ENCODE measurements at places on chromosomes 1 and 21. TPM values are rescaled to one million over a fixed set of nuclear protein-coding genes. Genes with fewer than 3 reads are reported as not detected.

DNA sequence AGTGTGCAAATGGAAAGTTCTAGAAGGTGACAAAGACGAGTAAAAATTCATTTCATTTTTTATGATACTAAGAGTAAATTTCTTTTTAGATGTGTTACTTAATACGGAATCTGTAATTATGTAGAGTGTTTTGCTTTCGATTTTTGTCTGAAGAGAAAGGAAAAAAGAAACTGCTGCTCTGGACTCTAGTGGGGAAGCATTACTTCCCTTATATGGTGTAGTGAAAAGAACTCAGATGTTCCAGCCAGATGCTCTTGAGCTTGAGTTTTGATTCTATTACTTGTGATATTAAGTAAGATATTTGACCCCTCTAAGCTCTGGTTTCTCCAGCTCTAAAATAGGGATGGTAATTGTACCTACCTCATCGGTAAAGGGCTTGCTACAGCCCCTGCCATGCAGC lies 12.2 kb upstream of the GPR161 start:
- ATAC-seq: peak; percentile 28

DNA sequence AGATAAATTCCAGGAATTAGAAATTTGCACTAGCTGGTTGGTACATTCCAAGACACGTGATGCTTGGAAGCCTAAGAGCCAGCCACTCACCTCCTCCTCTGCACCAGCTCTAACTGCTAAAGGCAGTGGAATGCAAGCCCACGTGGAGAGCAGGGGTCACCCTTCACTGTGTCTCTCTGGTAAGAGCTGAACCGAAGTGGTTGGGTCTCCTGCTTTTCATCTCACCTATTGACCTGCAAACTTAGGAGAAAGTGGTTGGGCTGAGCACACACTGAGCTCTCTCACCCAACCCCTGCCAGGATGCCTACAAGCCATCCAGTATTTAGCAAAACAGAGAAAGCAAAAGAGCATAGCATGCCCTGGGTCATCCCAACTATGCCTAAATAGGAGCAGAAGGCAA lies 19.3 kb downstream of the HAO2 start:
- no peak for ATAC-seq

GRCh38 chr1:204331847-204332487 lies 27.8 kb downstream of the PLEKHA6 start:
- no peak for ATAC-seq

DNA sequence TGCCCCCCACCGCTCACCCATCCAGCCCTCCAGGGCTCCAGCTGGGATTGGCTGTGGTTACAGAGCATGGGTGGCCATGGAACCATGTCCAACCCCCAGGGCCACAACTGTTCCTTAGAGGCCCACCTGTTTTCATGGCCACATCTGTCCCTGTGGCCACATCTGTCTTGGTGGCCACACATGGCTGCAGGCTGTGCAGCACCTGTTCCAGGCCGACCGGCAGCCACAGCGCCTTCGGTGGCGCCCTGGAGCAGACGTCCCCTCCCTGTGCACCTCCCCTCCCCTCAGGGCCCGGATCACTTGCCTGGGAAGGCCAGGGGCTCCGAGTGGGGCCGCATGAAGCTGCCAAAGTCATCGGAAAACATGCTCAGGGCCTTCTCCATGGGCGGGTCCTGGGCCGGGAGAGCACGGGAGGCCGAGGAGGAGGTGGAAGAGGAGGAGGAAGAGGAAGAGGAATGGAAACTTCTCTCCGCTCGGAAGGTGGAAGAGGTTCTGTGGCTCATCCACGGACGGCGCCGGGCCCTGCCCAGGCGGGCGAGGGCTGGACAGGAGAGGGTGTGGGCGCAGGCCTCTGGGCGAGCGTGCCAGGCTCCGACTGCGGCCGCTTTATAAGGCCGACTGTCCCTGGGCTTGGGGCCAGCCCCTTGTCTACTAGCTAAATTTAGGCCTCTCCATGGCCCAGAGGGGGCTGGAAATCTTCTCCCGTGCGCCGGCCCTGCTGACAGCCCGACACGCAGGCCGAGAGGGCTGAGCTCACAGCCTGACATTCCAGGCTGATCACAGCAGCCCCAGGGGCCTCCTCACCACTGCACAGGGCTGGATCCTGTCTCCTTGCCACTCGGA lies at the start of gene HSPB7:
TSS of gene HSPB7 (minus strand) at position 583 of the 843 bp plus-strand sequence. CDS start at position 503, 80 bp downstream.
- no peak for ATAC-seq

DNA sequence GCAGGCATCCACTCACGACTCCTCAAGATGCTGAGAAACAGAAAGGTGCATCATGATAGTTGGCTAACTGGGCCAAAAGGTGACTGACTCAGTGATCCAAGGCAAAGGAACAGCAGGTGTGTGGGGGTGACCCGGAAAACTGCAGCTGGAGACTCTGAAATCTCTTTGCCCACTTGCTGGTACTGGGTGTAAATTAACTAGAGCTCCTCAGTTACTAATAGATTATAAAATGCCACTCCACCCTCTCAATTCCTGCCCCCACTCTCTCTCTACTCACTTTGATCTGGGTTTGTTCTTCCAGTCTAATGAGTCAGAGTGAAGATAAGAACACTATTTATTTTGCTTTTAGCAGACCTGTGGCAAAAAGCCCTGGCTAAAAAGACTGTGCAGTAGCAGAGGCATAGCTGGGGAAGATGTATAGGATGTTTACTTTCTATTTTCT lies 7.2 kb upstream of the PIGC start:
- ATAC-seq: peak; percentile 78

DNA sequence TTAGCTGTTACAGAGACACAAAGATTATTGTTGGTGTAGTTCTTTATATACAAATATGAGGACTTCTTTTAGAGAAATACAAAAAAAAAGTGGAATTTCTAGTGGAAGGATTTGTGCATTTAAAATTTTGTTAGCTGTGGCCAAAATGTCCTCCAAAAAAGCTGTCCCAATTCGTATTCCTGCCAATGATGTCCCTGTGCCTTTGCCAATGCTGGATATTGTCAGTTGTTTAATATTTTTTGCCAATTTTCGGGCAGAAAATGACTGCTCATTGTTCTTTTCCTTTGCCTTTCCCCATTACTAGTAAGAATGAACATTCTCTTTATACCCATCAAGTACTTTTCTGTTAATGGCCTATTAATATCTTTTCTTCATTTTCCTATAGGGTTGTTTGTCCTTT lies 110.0 kb upstream of the HOOK1 start:
- ATAC-seq: no peak

DNA sequence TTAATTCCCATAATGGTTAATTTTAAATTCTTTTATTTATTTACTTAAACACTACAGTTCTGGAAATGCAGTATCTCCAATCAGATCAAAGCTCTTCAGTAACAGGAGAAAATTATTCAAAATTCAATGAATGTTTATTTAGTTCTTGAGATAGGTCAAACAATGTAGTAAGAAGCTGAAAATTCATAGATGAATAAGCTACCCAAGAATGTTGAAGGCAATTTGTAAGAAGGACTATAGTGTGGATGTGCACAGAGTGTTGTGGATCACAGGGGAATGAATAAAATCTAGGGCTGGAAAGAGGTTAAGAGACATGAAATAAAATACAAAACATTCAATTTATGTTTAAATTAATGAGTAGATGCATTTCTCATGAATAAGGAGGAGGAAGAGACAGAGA lies 72.0 kb downstream of the OLFM3 start:
- ATAC-seq: no peak

DNA sequence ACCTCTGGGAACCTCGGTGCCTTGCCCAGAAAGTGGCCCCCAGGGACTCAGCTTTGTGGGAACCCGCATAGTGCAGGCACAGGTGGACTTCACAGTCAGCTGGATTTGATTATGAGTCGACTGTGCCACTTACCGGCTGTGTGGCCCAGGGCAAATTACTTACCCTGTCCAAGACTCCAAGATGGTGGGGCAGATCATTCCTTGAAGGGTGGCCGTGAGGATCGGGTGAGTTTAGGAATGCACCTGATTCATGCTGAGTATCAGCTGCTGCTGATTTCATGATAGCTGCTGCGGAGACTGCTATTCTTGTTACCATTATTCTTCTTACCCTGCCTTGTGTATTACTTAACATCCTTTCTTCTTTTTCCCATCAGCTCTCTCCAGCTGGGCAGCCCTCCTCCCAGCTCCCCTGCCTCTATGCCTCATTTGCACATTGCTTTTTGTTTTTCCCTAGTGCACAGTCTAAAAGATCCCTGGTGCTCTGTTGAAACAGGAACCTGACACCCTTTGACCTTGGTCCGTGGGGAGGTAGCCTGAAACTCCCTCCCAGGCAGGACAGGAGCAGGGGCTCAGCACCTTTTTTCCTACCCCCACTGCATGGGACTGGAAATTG lies 40.5 kb upstream of the FHAD1 start:
- ATAC-seq: no peak

DNA sequence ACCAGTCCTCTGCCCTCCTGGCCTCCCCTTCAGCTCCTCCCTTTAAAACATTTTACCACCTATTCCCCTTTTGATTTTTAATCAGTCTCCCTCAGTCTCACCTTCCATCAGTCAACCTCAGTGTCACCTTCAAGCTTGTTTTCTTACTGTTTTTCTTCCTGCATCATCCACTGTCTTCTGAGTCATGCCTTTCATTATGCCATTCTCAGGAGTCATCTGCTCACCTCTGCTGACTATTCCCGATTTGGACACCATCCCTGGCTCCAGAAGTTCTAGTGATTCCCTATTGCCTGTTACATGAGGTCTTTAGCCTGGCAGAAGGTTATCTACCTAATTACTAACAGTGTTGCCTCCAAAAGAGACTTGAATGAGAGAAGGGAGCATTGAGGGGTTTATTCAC lies 23.9 kb downstream of the NFASC start:
- no peak for ATAC-seq

GRCh38 chr21:45551316-45551715 lies 9.1 kb upstream of the SLC19A1 start:
- ATAC-seq: peak; percentile 80

GRCh38 chr1:24319312-24319863 lies at the start of gene GRHL3:
GRHL3 (plus strand) TSS chr1:24319357; CDS start chr1:24319552, 195 bp downstream.
- no peak for ATAC-seq

- peak; percentile 81 for ATAC-seq
Observed at GRCh38 chr1:247407180-247407616, 8.8 kb upstream of the NLRP3 start.

GRCh38 chr21:16004086-16004485 lies 274.3 kb downstream of the USP25 start:
- ATAC-seq: no peak

DNA sequence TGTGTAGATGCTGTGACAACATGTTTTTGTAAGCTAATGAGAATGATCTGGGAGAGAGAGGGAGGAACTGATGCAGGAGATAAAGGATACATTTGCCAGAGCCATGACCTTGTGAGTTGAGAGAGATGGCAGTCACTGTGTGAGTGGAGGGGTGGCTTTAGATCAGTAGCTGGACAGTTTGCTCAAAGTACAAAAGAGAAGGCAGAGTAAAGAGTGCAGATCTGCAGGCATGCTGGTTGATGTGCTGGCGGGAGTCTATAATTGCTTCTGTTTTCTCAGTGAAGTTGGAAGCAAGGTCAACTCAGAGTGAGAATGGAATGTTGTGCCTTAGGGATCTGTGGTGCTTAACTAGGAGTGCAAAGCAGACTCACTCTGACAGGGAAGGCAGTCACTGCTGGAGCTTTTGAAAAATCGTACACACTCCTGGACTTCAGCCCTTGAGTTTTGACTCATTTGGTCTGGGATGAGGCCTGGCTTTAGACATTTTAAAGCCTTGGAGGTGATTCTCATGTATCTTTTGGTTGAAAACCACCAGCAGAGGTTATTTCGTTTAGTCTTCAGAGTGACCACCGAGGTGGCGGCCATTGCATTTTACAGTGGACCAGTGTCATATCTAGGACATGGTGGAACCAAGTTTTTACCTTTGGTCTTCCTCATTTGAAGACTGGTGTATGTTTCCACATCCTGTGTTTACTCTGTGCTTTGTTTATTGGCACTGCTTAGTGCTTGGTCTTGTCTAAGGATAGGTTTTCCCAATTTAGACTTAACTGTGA lies 49.6 kb downstream of the MTR start:
- no peak for ATAC-seq

- ATAC-seq: no peak
Observed at GRCh38 chr21:44913425-44914175, 7.1 kb downstream of the ITGB2 start.

DNA sequence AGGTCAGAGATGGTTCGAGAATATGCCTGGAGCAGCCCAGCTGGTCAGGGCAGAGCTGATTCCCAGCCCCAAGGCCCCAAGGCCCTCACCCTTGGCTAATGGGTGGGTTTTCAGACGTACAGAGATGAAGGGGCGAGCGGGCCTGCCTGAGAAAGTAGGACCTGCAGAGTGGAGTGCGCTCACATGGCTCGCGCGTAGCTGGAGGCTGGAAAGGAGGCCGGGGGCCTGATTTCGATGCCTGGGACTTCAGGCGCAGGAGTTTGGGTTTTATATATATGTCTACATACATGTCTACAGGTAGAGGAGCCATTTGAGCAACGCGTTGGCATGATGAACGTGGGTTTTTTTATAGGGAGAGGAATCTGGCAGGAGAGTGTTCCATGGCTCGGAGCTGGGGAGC lies 8.9 kb downstream of the COQ8A start:
- ATAC-seq: no peak

GRCh38 chr21:35779690-35780570 lies 280.4 kb downstream of the SETD4 start:
- no peak for ATAC-seq

DNA sequence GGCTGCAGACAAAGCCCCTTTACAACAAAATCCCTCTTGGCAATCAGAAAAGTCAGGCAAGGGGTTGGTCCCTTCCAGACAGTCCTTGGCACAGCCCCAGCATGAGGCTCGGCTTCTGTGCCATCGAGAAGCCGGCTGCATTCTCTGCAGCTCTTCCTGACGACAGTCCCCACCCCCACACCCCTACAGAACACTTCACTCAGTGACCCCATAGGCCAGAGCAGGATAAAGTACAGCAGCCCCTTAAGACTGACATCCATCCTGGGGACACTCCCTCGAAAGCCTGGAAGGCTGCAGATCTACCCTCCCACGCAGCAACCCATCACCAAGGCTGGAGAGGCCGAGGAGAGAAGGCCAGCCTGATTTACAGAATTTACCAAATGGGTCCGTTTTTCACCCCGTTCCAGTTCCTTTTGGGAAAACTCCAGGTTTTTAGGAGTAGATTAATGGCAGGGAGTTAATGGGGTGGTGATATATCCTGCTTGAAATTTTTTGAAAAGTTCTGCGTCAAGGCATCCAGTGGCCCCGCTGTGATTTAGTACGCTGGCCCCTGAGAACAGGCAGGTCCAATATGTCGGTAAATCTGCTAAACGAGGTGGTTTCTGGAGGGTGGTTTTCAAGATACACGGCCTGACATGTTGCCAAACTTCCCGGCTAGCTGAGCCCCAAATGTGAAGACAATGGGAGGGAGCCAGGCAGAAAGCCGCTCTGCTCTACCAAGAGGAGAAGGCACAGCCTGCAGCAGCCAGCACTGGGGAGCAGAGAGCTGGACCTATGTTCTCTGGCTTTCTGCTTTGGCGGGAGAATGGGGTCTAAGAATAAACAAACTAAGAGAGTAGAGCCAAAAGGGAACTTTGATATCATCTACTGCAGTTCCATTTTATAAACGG lies 81.7 kb downstream of the SSBP3 start:
- no peak for ATAC-seq

DNA sequence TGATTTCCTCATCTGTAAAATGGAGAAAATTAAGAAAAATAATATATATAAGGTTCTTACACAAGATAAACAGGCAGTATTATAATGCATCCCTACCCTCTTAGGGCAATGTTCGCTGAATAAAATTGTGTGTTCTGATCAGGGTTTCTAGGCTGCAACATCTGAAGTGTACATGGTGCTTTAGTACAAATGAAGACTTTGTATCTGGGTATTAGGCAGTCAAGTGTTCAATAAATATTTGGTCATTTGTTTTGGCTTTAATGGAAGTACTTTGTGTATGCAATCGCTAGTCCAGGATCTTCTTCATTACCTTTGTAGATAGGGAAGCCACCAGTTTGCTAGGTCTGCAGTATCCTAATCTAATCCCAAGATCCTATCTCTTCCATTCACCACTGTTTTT lies 28.1 kb downstream of the DNASE2B start:
- ATAC-seq: no peak

Gene CCDC181
- not detected for total RNA-seq

Gene AGBL4
- not detected for total RNA-seq
